ENCODE measurements at places on chromosomes 16 and 17.

DNA sequence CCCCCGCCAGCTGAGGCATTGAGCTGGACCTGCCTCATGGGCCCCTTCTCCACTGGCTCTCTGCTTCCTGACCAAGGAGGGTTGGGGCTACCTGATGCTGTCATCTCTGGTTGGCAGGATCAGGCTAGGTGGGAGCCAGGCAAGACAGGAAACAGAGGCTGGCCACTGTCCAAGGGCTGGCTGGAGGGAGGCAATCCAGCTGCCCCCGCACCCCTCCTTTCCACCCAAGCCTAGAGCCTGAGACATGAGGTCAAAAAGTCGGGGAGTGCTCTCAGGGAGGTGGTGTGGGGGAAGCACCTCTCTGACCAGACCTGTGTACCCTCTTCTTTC, 14.5 kb downstream of the NGFR start:
- DNase-seq = no peak

- no peak for DNase-seq
Observed at GRCh38 chr17:33112763-33113162, 121.1 kb downstream of the SPACA3 start.

- DNase-seq = no peak
Observed at GRCh38 chr17:21007646-21008045, 35.2 kb downstream of the USP22 start.

- no peak for DNase-seq
Observed at GRCh38 chr16:81495321-81496234, 51.0 kb downstream of the CMIP start.

- DNase-seq = no peak
Observed at GRCh38 chr17:36072431-36073121, 8.5 kb downstream of the CCL18 start.

- no peak for DNase-seq
Observed at GRCh38 chr16:50360779-50361178, 8.0 kb downstream of the BRD7 start.

- DNase-seq = no peak
Observed at GRCh38 chr17:57379237-57379894, 123.0 kb downstream of the MSI2 start.

GRCh38 chr16:81711657-81712319, 67.3 kb upstream of the PLCG2 start:
- DNase-seq = peak; percentile 84

GRCh38 chr17:33381201-33381600, 88.1 kb upstream of the ASIC2 start:
- no peak for DNase-seq

GRCh38 chr17:60322056-60322387, 69.9 kb downstream of the USP32 start:
- no peak for DNase-seq

DNA sequence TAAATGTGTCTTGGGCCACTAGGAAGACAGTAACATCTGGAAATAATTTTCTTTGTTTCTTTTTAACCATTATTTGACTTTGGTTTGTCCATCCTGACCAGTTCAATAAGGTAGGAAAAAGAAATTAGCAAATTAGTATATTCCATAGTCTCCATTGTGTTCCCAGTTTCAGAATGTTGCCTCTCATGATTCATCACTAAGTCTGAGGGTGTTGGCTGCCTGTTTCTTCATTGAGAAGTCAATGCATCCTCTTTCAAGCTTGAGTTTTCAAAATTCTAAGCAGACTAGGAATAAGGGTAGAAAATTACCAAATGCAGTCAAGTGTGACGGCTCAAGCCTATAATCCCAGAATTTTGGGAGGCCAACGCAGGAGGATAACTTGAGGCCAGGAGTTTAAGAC, 41.9 kb downstream of the ZFHX3 start:
- no peak for DNase-seq

DNA sequence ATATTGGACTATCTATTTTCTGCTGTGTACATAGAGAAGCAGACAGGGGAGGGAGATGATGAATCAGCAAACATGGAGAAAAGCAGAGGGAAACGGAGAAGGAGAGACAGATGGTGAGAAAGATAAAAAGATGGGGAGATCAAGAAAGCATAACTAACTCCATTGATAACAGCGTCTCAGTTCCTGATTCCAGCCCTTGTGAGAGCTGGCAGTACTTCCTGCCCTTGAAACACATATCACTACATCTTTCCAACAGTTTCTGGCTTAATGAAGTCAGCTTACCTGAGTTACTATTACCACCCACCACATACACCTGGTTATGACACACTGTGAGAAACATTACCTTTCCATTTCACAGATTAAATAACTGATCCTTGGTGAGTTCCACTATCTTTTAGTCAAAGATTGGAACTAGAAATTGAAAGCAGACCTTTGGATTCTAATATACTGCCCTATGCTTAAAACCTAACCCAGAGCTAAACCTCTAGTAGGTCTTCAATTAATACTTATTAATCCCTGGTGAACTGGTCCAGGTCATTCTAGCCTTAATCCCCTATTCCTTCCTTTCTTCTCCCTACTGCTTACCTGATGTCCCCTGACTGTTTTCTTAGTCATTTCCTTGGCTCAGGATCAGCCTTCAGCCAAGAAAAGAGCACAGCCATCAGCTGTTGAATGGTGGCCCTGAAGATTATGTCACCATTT, 346.6 kb upstream of the CCL2 start:
- DNase-seq = no peak

DNA sequence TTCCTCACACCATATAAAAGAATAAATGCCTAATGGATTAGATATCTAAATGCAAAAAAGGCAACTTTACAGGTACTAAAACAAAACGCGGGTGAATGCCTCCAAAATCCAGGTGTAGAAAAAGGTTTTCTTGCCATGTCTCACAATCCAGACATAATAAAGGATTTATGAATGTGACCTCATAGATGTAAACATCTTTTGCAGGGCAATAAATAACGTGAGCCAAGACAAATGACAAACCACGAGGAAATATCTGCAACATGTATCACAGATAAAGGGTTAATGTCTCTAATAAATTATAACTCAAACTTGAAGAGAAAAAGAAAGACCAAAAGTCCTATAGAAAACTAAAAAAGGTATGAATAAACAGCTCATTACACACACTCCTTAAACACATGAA, 180.7 kb downstream of the PARN start:
- DNase-seq = no peak

DNA sequence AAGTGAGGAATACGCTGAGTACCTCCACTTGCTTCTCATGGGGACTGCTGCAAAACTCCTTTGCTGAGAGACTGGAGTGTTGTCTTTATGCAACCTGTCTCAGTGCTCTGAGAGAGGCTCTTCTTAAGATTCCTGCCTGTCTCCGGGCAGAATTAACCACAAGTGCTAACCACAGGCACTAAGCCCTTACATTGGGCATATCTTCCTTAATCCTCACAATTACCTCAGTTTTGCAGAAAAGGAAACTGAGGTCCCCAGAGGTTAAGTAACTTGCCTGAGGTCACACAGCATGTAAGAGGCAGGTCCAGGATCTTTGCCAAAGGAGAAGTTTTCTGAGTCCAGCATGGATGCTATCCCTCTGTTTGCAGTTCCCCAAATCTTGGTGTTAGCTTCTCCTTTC, 86.0 kb downstream of the GP2 start:
- no peak for DNase-seq

GRCh38 chr17:12642034-12642433, 23.7 kb upstream of the MYOCD start:
- no peak for DNase-seq

- no peak for DNase-seq
Observed at GRCh38 chr17:39155654-39156053, 4.2 kb upstream of the PLXDC1 start.

- DNase-seq = no peak
Observed at GRCh38 chr16:87075319-87075860, 241.8 kb downstream of the C16orf95 start.

DNA sequence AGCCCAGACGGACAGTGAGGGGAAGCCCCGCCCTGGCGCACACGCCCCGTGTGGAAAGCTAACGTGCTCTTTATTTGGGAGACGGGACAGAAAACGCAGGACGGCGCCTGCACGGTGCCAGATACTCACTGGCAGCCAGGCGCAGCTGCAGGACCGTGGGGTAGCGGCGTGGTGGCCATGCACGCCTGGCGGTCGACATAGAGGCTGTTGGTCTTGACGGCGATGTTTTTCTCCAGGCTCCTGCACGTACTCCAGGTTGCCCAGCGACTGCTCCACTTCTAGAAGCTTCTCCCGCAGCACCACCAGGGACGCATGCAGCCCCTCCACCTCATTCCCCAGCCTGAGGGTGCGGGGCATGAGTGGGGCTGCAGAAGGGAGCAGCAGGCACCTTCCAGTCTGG, 5.1 kb upstream of the C1QTNF8 start:
- no peak for DNase-seq

- DNase-seq = no peak
Observed at GRCh38 chr16:89105599-89106151, 12.0 kb downstream of the ACSF3 start.

DNA sequence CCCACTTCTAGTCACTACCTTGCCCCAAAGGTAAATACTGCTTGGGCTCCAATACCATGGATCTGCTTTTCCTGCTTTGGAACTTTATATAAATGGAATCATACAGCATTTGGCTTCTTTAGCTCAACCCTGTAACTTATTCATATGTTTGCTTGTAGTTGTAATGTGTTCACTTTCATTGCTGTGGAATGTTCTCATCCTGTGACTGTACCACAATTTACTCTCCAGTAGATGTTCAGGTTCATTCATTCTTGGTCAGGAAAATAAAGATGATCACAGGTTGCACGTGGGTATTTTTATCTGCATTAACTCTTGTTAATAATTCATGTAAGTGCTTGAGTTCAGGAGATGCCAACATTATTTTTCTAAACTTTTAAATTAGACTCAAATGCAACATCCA, 6.7 kb upstream of the BEAN1 start:
- no peak for DNase-seq

DNA sequence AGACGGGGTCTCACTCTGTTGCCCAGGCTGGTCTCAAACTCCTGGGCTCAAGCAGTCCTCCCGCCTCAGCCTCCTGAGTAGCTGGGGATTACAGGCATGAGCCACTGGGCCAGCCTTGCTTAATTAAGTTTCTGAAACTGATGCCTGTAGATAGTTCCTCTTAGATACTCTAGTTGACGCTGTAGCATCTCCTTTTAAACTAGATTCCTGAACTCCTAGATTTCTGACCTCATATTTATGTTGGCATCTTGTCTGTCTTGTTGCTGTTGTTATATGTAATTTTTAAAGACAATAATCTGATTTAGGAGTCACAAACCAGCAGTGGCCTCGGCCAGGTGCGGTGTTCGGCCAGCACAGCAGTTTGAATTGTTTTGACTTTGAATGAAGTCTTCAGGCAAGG, 37.5 kb downstream of the DHRS7B start:
- DNase-seq = no peak

- DNase-seq = peak; percentile 86
Observed at GRCh38 chr16:15672514-15673167, 22.6 kb downstream of the NDE1 start.

GRCh38 chr17:60545465-60546191, 19.6 kb upstream of the APPBP2 start:
- no peak for DNase-seq

- no peak for DNase-seq
Observed at GRCh38 chr17:61087024-61087423, 312.6 kb upstream of the TBX2 start.

DNA sequence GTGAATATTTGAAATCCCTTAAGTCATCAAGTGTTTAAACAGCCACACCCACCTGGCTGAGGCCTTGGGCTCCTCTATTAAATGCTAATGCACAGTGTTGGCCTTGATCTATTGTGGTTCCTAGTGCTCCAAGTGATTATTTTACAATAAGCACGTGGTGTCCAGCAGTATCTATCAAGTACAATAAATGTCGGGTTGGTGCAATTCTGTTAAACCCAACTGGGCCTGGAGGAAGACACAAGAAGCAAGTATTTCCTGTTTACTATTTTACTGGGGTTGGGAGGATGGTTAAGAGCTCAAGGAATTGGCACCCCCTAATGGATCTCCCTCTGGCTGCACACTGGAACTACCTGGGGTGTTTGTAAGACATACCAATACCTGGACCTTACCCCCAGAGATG, 72.1 kb upstream of the HNF1B start:
- DNase-seq = no peak

DNA sequence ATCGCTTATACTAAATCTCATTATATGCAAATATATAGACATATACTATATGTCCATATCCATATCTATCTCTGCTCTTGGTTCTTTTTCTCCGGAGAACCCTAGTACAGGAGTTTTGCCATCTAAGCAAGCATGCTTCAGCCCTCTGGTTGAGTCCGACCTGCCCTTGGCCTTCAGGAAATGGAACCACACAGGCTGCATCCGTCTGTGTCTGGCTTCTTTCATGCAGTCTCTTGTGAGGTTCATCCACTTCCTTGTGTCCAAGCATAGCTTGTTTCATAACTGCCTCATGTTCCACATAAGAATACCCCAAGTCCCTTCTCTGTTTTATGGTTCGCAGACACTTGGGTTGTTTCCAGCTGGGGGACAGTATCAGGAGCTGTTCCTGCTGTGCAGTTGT, 16.8 kb downstream of the SNX20 start:
- DNase-seq = no peak

DNA sequence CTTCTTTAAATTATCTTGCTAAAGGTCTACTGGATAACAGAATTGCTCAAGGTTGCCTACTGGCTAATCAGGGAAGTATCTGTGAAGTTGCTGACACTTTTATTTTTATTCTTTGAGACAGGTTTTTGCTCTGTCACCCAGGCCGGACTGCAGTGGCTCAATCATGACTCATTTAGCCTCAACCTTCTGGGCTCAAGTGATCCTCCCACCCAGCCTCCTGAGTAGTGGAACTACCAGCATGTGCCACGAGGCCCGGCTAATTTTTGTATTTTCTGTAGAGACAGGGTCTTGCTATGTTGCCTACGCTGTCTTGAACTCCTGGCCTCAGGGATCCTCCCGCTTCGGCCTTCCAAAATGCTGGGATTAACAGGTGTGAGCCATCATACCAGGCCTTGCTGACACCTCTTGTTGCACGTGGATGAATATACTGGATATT, 43.1 kb downstream of the GLG1 start:
- DNase-seq = no peak

DNA sequence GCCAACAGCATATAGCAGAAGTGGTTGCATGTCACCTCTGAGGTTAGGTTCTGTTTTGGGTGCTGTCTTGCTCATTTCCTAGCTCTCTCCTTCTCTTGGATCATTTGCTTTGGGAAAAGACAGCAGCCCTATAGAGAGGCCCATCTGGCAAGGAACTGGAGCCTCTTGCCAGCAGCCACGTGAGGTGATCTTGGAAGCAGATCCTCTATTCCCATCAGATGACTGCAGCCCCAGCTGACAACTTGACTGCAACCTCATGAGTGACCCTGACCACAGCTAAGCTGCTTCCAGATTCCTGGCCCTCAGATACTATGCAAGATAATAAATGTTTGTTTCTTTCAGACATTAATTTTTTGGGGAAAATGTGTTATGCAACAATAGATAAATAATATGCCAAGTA, 213.3 kb upstream of the HS3ST4 start:
- no peak for DNase-seq
